ENCODE measurements at places on chromosomes 6 and 20.

DNA sequence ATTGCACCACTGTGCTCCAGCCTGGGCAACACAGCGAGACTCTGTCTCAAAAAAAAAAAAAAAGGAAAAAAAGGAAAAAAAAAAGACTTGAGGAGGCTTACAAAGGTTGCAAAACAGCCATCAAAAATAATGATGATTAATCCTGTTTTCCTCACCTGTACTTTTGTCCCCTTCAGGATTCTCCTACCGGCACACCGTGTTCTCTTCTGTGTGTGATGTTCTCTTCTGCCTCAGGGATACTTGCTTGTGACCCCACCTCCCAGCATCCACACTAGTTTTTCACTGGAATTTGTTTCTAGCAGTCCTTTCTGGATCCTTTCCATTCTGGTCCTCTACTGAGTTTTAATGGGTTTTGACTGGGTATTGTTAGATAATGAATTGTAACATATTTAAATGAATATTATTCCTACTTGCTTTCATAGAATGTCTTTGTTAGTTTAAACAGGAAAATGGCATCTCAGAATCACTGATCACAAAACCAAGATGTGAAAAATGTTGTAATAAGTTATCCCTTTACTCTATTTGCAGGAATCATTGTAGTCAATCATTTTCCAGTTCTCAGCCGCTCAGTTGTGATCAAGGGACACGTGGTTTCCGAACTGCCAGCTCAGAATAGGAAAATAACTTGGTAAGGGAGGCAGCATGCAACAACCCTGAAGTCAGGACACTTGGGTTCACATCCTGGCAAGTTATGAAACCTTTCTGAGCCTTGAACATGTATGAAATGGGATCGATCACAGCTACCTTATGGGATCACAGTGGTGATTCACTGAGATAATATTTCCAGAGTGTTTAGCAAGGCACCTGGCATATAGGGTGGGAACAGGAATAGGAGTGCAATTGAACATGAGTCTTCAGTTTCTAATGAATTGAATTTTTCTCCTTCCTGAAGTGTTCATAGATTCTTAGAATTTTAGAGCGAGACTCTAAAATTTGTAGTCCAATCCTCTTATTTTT, 8.5 kb downstream of the C6orf89 start:
- peak; percentile 81 for DNase-seq

- peak; percentile 95 for DNase-seq
Observed at GRCh38 chr6:44446626-44447300, 59.3 kb downstream of the CDC5L start.

GRCh38 chr6:63272397-63272796, 47.4 kb downstream of the LGSN start:
- peak; percentile 45 for DNase-seq

GRCh38 chr6:106773522-106773921, 144.1 kb downstream of the QRSL1 start:
- DNase-seq: peak; percentile 63

DNA sequence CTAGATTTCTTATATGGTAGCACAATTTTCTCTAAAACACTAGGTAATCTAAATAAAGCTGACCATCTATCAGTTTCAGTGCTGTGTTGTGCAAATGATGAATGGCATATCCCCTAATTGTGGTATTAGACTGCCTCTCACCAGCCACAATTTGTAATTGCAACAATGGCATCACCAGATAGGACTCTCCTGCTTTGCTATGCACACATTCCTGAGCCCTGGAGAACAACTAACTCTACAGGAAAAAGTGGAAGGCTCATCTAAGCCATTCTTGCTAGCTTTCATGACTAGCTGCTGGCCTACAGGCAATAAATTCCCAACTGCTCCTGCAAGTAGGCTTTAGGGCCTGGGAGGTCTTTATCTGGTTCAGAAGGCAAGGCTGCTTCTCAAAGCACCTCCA, 974.1 kb downstream of the EYS start:
- DNase-seq: peak; percentile 19

- DNase-seq: no peak
Observed at GRCh38 chr6:150939399-150939798, 73.9 kb downstream of the MTHFD1L start.

DNA sequence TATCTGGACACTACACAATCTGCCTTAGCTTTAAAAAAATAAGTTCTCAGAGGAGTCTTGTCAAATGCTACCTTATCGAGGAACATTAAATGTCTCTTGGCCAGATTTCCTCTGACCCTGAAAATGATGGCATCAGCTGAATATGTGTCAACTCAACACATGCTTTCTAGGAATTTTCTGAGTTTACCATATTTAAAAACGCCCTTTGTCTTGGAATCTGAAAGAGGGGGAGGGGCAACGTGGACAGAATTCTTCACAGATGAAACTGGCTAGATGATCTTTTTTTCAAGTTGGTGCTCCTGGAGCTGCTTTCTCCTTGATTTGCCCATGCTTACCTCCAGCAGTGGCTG, 5.1 kb downstream of the SOX4 start:
- no peak for DNase-seq

DNA sequence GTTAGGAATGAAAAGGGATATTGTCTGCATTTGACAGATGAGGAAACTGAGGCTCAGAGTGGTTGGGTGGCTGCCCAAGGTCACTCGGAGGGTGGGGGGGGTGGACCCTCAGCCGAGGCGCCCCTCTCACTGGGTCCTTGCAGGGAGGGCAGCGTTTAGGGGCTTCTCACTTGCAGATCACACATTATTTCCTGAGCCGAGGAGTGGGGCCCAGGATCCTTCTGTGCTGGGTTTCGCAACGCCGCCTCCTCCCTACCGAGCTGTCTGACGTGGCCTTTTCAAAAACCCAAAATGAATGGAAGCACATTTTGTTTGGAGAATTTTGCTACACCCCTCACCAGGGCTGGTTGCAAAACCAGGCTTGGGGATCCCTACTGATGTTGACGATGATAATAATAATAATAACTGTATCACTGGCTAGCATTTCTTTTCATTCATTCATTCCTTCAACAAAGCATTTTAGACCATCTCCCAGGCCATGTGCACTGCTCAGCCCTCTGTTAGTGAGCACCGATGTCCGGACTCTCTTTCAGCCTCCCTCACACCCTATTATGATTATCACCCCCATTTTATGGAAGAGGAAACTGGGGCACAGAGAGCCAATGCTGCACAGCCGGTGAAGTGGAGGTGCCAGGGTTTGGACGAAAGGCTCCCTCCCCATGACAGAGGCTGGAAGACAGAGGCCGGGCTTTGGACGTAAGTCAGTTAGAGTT, 5.2 kb downstream of the DLGAP4 start:
- DNase-seq: no peak
